Naive thymus-derived CD4-positive, alpha-beta T cell (primary cell): ENCODE measurements at places on chromosomes 4 and X.

GRCh38 chr4:72319601-72320021 lies 249.4 kb downstream of the ADAMTS3 start:
- DNase-seq, result no peak

DNA sequence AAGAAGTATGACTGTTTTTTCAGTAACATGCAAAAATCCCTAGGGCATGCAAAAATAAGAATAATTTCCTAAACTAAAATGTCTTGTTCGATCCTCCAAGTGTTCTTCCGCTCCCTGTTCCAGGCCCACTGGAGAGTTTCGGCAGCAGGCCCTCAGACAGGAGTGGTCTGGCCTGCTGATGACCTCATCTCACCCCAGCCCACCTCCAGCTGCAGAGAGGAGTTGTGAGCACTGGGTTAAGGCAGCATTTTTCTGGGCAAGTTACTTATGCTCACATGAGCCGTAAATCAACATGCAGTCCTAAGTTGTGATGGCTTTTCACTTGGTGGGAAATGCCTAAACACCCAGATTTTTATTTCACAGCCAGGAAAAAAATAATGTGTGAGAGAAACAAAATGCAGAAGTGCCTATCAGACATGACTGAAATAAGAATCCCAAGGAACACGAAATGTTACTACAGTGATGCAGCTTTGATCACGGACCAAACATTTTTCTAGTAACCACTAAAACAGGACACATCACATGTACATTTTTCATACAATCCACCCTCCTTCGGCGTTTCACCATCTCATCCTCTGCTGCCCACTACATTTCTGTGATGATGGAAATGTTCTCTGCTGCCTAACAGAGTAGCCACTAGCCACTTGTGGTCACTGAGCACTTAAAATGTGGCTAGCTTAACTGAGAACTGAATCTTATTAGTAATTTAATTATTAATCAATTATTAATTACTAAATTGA lies 153.3 kb upstream of the TBL1X start:
- no peak for DNase-seq

DNA sequence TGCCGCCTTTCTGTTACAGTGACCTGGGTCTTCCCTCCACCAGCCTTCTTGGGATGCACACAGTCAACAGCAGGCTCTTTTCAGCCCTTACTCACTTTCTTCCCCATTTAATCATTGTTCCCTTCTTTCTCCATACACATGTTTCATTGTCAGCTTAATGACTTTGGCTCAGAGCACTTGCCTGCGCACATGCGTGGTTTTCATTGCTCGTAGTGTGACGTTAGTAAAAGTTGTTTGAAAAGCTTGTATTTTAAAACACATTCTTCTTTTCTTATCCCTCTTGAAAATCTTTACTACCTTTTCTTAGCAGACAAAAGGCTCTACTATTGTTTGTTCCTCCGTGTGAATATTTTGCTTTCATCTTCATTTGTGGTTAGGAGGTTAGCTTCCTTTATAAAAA lies 19.7 kb upstream of the SCOC start:
- DNase-seq, result no peak

- no peak for DNase-seq
These were observed 6.7 kb downstream of the NRK start for GRCh38 chrX:105829011-105829410.

DNA sequence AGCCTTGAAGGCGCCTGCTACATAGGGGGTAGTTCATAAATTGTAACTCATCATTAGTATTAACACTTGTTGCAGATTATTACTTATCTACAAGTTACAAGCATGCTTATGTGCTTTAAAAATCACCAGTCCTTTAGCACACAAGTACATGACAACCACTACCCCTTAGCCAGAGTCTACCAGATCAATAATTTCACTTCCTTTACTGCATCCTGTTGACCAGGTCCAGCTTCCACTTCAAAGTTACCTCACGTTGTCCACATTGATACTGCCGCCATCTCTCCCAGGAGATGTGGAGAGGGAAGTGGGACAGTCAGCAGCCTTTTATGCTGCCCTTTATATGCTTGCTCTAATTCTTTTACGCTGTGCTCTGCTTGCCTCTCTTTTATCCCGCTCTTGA lies 231.3 kb upstream of the CXXC4 start:
- DNase-seq, result no peak

DNA sequence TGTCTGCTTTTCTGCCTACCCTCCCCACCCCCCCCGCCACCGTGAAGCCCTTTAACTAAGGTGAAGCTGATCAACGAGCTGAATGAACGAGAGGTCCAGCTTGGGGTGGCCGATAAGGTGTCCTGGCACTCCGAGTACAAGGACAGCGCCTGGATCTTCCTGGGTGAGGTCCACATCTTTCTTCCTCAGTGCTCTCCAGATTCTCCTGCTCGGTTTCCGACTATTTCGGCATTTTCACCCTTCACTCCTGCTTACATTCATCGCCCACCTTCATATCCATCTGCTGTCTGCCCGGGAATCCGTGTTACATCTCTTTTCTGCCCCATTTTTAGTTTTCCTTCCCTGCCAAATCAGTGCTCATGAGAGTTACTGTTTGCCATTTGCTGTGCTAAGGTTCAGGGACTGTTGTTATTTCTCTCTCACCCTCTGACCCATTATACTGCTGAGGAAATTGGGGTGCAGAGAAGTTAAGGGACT lies 459 bp downstream of the RBMX2 start:
- DNase-seq, result no peak

GRCh38 chr4:89249313-89249712 lies 58.3 kb downstream of the GPRIN3 start:
- DNase-seq, result no peak

DNA sequence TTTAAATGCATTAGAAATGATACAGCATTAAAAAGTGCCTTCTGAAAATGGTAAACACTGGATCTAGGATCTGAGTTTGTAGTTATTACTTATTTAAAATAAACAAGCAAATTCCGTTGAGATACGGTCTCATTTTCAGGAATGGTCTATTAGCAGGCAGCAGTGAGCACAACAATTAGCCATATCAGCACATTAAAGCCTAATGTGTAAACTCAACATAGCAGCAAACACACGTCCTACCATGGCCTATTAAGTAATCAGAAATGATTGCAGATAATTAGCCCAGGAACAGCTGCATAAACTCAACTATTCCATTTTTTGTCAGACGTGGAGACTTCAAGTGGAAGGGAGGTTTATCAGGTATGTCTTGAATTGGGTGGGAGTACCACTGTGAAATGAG lies 61.8 kb downstream of the NEIL3 start:
- DNase-seq, result no peak

- DNase-seq, result no peak
These were observed 192.4 kb upstream of the NEIL3 start for GRCh38 chr4:177117256-177117655.

- DNase-seq, result no peak
These were observed 4.0 kb downstream of the SLC2A9 start for GRCh38 chr4:10017037-10017893.

DNA sequence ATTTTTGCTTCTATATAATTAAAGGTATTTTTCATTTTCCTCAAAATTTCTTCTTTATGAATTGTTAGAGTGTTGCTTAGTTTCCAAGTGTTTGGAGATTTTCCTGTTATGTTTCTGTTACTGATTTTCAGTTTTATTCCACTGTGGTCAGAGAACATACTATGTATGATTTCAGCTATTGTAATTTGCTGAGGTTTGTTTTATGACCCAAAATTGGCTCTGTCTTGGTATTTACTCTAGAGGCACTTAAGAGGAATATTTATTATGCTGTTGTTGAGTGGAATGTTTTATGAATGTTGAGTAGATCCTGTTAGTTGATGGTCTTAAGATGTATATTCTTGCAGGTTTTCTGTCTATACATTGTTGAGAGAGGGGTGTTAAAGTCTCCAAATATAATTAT lies 263.5 kb downstream of the PABPC4L start:
- no peak for DNase-seq

GRCh38 chr4:134117392-134118183 lies 84.0 kb downstream of the PABPC4L start:
- DNase-seq, result no peak

DNA sequence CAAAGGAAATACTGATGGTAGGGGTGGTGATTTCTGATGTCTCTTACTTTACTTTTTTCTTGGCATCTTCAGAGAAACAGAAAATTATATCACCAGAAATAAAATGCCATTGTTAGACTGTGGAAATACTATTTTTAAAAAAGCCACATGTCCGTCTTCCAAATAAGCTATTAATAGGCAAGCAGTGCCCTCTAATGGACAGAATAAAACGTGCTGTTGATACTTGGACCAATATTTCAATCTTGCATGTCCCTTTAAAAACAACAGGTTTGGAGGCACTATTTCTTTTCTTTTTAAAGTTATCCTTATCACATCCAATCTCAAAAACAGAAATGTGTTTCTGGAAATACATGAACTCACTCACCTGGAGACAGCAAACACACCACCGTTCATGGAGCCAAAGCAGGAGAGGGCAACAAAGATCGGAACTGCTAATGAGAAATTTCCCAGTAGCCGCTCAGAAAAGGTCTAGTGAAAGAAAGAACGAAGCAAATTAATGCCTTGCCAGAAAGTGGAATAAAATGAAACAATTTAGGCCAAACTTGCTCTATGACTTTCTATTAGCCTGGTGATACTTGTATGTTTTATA lies 59.2 kb downstream of the SLC7A11 start:
- no peak for DNase-seq

DNA sequence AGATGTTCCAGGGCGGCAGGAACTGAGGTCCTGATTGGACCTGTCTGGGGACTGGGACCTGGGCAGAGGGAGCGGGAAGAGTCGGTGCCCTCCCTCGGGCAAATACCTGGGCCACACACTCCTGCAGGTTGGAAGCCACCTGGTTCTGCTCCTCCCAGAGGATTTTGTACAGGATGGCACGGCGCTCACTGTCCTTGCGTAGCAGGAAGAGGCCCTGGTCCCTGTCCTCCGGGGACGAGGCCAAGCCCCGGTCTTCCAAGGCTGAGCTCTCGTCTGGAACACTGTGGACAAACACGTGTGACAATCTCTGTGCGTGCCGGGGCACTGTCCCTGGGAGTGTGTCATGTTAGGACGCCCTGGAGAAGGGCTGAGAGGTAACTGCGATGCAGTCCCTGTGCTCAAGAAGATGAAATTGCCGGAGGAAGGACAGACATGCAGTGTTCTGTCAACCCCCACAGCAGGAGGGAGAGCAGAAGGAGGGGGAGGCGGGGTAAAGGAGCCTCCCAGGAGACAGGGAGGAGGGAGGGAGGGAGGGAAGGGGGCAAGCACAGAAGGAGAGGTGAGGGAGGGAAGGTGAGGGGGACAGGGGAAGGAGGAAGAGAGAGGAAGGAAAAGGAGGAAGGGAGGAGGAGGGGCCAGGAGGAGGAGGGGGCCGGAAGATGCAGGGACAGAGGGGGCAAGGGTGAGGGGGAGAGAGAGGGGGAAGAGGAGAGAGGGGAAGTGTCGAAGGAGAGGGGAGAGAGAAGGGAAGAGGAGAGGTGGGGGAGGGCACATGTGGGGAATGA lies 29.0 kb downstream of the PDHA1 start:
- no peak for DNase-seq

- DNase-seq, result no peak
These were observed 652.8 kb upstream of the NR3C2 start for GRCh38 chr4:149095001-149095400.

DNA sequence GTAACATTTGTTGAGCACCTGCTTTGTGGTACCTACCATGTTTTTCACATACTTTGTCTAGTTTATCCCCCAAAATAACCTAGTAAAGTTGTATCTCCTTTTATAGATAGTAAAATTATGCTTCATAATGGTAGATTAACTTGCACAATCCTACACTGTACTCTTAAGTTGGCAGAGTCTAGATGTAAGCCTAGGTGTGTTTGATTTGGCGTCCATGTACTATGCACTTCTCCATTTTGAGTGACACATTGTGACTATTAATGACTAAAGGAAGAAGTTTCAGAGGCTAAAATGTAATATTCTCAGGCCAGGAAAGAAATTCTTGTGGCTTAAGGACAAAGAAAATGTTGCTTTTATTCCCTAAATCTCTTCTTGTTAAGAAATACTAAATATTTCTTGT lies 15.4 kb downstream of the PLK4 start:
- no peak for DNase-seq

- DNase-seq, result no peak
These were observed 72.4 kb downstream of the ANKRD50 start for GRCh38 chr4:124640022-124640730.

DNA sequence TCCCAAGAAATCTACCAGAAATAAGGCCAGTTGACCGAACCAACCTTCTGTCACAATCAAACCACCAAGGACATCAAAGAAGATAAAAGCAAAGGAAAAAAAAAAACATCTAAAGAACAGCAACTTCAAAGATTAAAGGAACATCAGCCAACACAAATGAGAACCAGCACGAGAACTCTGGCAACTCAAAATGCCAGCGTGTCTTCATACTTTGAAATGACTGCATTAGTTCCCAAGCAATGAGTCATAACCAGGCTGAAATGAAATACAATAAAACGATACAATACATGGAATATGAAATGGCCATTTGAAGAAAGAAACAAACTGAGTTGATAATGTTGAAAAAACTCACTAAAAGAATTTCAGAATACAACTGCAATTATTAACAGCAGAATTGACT lies 611.6 kb upstream of the GRIA3 start:
- DNase-seq, result no peak

DNA sequence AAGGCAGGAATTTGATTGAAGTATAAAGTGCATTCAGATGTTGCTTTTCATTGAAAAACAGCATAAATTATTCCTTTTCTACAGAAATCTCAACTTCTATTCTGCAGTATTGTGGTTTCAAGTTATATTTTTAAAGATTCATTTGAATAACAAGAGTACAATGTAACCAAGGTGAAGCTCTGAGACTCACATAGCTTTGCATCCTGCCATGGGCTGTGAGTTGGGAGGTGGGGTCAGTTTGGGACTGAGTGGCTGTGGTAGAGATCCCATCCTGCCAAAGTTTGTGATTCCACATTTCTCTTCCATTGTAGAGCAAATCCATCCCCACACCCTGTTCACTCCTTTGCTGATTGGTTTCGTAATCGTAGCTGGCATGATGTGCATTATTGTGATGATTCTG lies 69.2 kb downstream of the KIT start:
- DNase-seq, result no peak

DNA sequence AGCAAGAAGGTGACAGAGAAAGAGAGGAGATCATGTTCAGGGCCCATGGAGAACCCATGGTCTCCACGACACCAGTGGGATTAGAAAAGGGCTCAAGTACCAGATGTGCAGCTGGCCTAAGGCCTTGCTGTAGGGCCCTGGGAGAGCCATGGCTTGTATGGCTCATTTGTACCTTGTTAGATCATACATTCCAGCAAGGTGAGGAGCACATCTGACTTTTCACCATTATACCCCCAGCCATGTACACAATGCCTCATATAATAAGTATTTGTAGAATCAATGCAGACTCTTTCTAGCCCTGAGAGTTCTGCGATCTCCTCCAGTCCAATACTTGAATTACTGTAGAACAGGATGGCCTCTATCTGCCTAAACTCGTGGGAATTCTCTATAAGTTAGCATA lies 94.2 kb upstream of the MAP3K15 start:
- DNase-seq, result no peak

GRCh38 chr4:166377578-166377977 lies 504.5 kb downstream of the TLL1 start:
- no peak for DNase-seq

- DNase-seq, result no peak
These were observed 45.2 kb upstream of the UNC5C start for GRCh38 chr4:95594013-95594412.

- DNase-seq, result no peak
These were observed 525.4 kb downstream of the CENPC start for GRCh38 chr4:67019686-67020437.

- no peak for DNase-seq
These were observed 39.2 kb downstream of the SGMS2 start for GRCh38 chr4:107863850-107864371.
